ENCODE measurements at places on chromosomes 1 and 21.
A peak's percentile ranks its signal among the peaks of the same experiment; 100 is the strongest.

DNA sequence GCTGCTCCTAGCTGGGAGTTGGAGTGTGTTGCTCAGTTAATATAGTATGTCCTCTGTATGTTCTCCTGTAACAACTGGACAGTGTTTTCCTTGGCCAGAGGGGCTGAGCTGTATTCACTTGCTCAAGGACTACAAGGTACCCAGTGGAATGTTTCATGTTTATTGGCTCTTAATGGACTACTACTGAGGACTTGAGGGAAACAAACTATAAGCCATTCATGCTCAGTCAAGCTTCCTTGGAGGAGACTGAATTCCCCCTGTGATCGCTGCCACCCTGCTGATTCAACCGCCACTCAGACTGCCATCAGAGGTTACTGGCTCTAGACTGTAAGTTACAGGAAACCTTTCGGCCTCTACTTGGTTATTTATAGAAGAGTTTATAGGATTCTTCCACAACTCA lies 166.6 kb downstream of the ZC3H11B start:
- DNase-seq, result no peak

DNA sequence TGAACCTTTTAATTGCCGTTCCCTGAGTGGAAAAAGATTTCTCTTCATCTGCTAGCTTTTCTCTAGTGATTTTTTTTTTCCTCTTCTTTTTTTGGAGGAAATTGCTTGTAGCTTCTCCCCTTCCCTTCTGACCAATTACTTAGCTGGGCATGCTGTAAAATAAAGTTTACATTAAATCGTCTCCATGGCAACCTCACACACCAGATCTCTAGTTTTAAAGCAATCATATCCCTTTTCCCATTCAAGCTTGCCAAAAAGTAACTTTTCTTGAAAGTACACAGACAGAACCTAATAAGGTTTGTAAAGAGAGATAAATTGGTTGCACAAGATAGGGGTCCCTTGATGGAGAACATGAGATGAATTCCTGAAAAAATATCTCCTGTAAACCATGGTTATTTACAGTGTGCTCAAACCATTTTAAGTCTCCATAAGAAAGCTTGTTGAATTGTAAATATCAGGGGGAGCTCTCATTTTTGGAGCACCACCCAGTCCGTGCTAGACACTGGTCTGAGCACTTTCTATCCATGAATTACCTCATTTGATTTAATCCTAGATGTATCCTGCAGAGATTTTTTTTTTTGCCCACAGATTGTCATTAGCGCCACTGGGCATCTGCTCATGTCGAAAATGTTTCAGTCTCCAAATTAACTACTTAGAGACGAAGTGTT lies 32.6 kb upstream of the HTR1D start:
- no peak for DNase-seq

DNA sequence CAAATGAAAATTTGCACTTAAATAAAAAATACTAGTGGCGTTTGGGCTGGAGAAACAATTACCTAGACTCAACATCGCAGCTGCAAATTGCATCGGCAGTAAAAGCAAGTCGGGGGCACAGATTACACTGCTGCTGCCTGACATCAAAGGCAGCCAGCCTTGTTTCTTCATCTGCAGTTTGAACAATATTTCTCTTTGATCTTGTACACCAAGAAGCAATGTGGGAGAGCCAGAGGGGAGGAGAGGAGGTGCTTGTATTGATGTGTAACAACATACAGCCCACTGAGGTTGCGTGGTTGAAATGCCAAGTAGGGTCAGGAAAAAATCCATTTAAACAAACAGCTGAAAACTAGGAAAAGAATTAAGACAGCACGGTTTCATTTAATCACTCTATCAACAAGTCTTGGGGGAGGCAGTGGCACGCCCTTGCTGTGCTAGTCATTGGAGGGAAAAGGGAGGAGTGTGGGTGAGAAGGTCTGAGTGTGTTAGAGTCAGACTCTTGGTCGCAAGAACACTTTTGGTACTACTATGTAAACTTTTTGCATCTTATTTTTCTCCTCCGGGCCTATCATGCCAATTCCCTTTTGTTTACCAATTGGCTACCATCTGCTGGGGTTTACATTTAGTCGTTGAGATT lies 456.5 kb downstream of the OMA1 start:
- DNase-seq, result no peak

DNA sequence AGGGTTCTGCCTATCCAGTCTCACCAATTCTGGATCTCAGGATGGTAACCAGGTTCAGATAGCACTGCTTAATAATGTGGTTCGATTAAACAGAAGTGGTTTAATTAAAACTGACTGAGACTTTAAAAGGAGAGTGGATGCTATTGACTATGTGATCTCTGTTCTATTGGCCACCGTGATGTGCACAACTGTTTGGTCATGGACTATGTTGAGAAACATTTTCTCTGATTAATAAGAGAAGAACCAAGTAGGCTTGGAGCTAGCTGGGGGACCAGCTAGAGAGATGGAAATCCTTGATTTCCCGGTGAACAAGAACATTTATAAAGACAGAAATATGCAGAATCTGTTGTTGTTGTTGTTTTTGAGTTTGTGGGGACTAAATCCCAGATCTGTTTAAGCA lies 36.5 kb downstream of the DPT start:
- no peak for DNase-seq

DNA sequence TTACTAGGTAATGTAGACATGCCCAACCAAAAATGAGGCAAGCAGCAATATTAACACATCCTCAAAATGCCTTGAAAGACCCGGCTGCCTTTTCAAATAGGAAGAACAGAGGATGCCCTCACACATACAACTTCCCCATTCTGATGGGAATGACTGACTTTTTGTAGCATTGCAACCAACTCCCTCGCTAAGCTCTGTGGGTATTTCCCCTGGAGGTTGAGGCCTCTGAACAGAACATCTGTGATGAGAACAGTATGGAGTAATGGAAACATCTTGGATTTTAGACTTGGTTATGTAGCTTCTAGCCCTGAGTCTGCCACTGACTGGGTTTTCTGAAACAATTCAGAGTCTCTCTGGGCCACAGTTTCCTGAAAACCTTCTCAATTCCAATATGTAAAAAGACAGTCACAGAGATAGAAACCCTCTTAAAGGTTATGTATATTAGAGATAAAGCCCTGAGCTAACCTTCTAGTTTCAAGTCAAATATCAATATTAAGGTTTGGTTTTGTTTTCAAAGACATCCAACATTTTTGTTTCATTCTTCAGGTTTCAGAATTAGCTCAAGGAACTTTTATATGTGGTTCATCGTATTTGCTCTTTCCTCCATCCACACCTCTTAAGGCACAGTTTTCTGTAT lies 311.5 kb downstream of the SETD4 start:
- no peak for DNase-seq

DNA sequence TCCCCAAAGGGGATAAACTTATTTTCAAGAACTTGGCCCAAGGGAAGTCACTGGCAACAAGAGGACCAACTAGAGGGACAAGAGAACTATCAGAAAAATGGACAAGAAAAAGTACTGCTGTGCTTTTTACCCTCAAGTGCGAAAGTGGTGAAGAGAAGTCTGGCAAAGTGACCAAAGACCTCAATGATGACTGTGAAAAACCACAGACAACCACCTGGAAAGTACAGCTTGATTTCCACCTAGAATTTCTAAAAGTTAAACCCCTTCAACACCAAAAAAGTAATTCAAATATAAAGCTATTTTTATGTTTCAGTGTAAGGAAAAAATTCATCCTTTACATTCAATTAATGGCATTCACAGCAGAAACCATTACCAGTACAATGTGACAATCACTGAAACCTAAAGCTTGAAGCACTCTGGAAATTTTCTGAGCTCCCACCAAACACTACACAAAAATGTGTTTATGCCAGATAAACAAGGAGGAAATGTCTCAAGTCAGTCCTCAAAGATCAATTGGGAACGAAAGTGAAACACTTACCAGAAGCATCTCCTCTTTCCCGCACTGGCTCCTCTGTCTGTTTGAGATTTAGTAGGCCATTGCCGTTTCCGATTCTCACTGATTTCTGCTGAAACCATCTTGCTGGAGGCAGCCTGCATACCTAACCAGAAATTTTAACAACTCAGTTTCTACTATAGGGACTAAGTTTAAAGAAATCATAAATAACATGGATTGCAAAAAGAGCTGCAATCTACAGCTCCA lies 8.3 kb downstream of the SDE2 start:
- DNase-seq, result no peak

DNA sequence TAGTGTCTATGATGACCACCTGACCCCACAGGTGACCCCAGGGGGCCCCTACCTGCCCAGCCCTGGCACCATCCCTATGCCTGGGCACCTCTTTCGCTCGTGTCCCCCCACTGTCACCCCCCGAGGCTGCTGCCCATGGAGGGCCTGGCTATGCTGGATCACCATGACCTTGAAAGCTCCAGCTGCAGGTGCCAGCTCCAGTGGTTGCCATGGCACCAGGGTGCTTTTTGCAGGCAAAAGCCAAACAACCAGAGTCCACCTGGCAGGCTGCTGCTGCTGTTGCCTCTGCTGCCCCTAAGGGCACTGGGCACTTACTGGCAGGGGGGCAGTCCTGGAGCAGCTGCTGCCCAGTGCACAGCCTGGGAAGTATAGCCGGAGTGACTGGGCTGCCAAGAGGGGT lies 21.7 kb downstream of the ETNK2 start:
- DNase-seq, result no peak

GRCh38 chr1:17200246-17200645 lies 4.7 kb upstream of the PADI1 start:
- no peak for DNase-seq

GRCh38 chr1:55259911-55260609 lies 44.9 kb upstream of the USP24 start:
- no peak for DNase-seq

DNA sequence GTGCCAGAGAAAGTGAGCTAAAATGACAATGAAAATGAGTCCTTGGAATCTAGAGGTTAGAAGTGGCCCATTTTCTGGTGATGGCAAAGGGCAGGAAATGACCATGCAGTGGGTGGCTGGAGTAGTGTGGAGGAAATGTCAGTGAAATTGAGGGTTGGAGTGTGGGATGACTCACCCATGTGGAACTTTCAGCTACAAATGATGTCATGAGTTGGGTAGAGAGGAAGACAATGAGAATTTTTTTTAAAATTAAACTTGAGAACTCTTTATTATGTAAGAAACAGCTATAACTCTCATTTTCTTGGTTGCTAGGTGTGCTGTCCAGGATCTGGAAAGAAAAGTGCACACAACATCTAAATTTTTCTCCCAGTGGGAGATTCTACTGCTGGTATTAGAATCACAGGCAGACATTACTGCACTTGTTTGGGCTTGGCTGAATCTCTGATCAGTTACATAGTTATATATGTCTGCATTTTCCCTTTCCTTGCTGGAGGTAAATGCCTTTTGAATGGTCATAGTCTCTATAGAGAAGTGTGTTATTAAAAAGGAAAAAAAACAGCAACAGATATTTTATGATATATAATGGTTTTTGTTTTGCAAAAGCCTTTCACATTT lies 56.8 kb upstream of the GNG12 start:
- no peak for DNase-seq

DNA sequence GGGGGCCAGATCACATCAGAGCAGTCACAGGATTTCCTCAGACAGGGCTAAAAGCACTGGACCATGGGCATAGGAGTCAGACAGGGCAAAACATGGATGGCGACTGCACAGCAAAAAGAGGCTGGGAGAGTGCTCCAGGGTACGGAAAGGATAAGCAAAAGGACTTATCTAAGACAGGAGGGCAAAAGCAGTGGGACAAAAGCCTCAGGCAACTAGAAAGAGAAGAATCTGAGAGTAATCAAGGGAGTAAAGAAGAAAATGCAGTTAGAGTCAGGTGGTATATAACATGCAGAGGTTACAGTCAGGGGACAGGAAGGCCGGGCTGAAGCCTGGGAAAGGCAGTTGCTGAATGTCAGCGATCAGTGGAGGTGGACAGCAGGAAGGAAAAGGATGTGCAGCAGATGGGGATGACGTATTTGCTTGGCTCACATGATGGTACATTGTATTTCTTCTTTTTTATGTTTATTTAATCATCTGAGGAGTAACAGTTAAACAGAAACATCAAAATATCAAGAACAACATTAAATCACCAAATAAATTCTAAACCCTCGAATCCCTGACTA lies 63.1 kb upstream of the CNN3 start:
- no peak for DNase-seq

GRCh38 chr1:156727926-156728598 lies at the start of gene METTL25B:
Gene METTL25B (plus strand): TSS chr1:156728469. CDS start chr1:156729105, 636 bp downstream.
- peak; percentile 66 for DNase-seq

DNA sequence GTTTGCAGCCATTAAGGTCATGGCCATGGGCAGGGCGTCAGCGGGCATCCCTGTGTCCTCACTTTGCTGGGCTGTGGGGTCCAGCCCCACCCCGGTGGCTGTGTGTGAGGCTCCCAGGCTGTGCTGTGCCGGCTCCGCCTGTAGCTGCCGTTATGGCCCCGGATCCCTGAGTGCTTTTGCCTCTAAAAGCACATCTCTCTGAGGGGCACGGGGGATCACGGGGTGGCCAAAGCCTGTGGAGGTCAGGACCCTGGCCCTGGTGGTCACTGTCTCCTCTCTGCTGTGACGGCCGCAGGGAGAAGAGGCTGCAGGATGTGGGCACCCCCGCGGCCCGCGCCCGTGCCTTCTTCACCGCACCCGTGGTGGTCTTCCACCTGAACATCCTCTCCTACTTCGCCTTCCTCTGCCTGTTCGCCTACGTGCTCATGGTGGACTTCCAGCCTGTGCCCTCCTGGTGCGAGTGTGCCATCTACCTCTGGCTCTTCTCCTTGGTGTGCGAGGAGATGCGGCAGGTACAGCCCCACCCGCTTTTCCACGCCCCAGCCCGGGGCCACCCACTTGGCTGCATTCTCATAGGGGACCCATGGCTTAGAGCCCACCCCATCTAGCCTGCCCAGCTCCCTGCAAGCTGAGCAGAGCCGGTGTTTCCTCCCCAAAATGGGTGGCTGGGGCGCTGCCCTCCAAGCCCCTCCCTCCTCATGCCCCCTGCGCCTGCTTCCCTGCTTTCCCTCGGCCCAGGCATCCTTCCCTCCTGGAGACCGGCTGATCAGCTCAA lies 48.2 kb downstream of the TRPM2 start:
- no peak for DNase-seq

GRCh38 chr1:185373813-185374529 lies 56.9 kb upstream of the IVNS1ABP start:
- no peak for DNase-seq

DNA sequence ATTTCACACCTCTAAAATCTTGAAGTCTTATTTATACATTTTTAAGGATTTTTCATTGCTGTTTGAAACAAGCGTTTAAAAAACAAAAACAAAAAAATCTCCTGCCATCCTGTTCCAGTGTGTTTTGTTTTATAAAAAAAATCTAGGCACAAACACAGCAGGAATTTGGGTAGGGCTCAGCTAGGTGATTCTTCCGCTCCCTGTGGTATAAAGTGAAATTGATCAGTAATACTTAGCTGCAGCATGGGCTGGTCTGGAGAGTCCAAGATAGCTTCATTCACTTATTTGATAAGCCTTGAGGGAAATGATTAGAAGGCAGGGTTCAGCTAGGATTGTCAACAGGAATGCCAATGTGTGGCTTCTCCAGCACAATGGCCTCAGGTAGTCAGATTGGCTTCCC lies 25.7 kb downstream of the ATF3 start:
- no peak for DNase-seq

GRCh38 chr1:53625766-53626520 lies 113.0 kb downstream of the GLIS1 start:
- DNase-seq, result no peak

GRCh38 chr1:5119366-5120234 lies 465.2 kb downstream of the AJAP1 start:
- no peak for DNase-seq

Data from stimulated activated CD4-positive, alpha-beta T cell treated with anti-CD3 and anti-CD28 coated beads, Interleukin-4, amount 100 ng/mL, for 4 hours (primary cell).